ENCODE measurements at places on chromosomes 1 and 21. TPM values are rescaled to one million over a fixed set of nuclear protein-coding genes. Genes with fewer than 3 reads are reported as not detected.

Gene TMCC2
- 5.9 TPM for total RNA-seq

Gene RGS13
- not detected for total RNA-seq

Gene TMEM82
- 33.5 TPM for total RNA-seq

Gene ZSWIM5
- 0.35 TPM for total RNA-seq

Gene OR2W3
- total RNA-seq: 0.24 TPM

Gene IGSF5
- not detected for total RNA-seq

- no peak overlapping the region for H3K27ac ChIP-seq
- no peaks in the 10 kb centered on the region for H3K36me3 ChIP-seq
- H3K4me3 ChIP-seq: no peak overlapping the region
- DNase-seq: no peak
- no peaks in the 10 kb centered on the region for H3K27me3 ChIP-seq
- H3K4me1 ChIP-seq: peaks cover 8% of the 10 kb centered on the region
Measured at GRCh38 chr1:235919127-235919832, 52.6 kb upstream of the LYST start.

GRCh38 chr1:82962658-82963057 is 1036.3 kb downstream of the TTLL7 start:
- no peak overlapping the region for H3K27ac ChIP-seq
- no peak for DNase-seq
- no peak overlapping the region for H3K4me3 ChIP-seq
- no peaks in the 10 kb centered on the region for H3K27me3 ChIP-seq
- no peaks in the 10 kb centered on the region for H3K4me1 ChIP-seq

GRCh38 chr21:16372586-16372985 is 642.8 kb downstream of the USP25 start:
- H3K27me3 ChIP-seq: no peaks in the 10 kb centered on the region
- H3K27ac ChIP-seq: no peak overlapping the region
- no peaks in the 10 kb centered on the region for H3K36me3 ChIP-seq
- no peaks in the 10 kb centered on the region for H3K4me1 ChIP-seq
- DNase-seq: no peak

GRCh38 chr1:164601399-164602100 is 42.6 kb downstream of the PBX1 start:
- H3K27ac ChIP-seq: no peak overlapping the region
- H3K4me3 ChIP-seq: no peak overlapping the region
- no peaks in the 10 kb centered on the region for H3K27me3 ChIP-seq
- no peak for DNase-seq
- no peaks in the 10 kb centered on the region for H3K36me3 ChIP-seq

DNA sequence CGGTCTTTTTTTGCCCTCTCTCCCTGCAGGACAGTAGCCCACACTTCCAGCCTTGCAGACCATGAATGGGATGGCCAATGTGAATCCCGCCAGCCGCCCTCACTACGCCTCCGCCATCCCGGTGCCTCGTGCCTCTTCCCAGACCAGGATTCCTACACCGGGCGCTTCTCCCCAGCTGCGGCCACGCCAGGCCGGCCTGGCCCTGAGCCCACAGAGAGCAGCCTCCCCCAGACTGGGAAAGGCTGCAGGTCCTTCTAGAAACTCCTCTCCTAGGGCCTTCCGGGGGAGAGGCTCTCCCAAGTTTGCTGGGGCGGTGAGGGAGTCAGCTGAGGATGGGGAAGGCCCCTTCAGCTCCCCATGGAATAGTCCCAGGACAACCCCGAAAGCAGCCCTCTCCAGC is 83.9 kb downstream of the NAV1 start:
- no peak overlapping the region for H3K27ac ChIP-seq
- no peaks in the 10 kb centered on the region for H3K36me3 ChIP-seq
- DNase-seq: no peak
- no peaks in the 10 kb centered on the region for H3K4me1 ChIP-seq
- no peak overlapping the region for H3K4me3 ChIP-seq

GRCh38 chr1:180196436-180197003 is 33.5 kb upstream of the LHX4 start:
- no peak for DNase-seq
- no peak overlapping the region for H3K27ac ChIP-seq
- H3K4me3 ChIP-seq: no peak overlapping the region
- no peaks in the 10 kb centered on the region for H3K4me1 ChIP-seq
- no peaks in the 10 kb centered on the region for H3K27me3 ChIP-seq
- no peaks in the 10 kb centered on the region for H3K36me3 ChIP-seq

DNA sequence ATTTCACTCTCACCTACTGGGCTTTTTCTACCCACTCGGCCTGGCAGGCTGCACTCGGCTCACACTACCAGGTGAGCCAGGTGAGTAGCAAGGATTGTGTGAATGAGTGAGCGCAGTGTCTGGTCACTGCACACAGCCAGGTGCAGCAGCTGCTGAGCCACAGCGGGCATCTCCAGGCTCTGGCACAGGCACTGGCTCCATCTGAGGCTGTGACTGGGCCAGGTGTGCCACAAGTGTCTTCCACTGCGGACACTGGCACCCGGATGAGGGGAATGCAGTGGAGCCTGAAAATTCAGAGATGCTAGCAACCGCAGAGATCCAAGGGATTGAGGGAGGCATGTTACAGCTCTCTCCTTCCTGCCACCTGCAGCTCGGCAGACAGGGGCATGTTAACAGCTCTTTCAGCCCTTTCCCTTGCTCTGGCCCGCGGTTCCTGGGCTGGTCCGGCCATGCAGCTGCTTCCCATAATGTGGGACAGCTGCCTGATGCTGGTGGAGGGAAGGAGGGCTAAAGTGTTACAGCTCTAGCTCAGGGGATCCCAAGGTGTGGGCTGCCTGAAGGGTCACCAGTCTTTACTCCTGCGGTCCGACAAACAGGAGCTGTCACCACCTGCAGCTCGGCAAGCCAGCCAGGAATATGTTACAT is 1038.3 kb downstream of the AMY1C start:
- no peak overlapping the region for H3K4me3 ChIP-seq
- no peaks in the 10 kb centered on the region for H3K4me1 ChIP-seq
- no peaks in the 10 kb centered on the region for H3K36me3 ChIP-seq
- no peak for DNase-seq
- H3K27ac ChIP-seq: no peak overlapping the region

GRCh38 chr1:67189953-67190352 is 23.7 kb downstream of the IL23R start:
- no peak overlapping the region for H3K27ac ChIP-seq
- no peak for DNase-seq
- H3K36me3 ChIP-seq: no peaks in the 10 kb centered on the region
- H3K4me1 ChIP-seq: no peaks in the 10 kb centered on the region
- H3K27me3 ChIP-seq: no peaks in the 10 kb centered on the region

- H3K27me3 ChIP-seq: no peaks in the 10 kb centered on the region
- H3K36me3 ChIP-seq: no peaks in the 10 kb centered on the region
- no peak overlapping the region for H3K27ac ChIP-seq
- no peak for DNase-seq
- H3K4me3 ChIP-seq: no peak overlapping the region
Measured at GRCh38 chr1:79117376-79117775, 110.8 kb upstream of the ADGRL4 start.

- H3K4me1 ChIP-seq: no peaks in the 10 kb centered on the region
- no peaks in the 10 kb centered on the region for H3K36me3 ChIP-seq
- H3K27me3 ChIP-seq: no peaks in the 10 kb centered on the region
- no peak overlapping the region for H3K27ac ChIP-seq
- H3K4me3 ChIP-seq: no peak overlapping the region
Measured at GRCh38 chr1:110506541-110506940, 12.4 kb downstream of the KCNA10 start.

GRCh38 chr1:158177700-158178450 is 2.8 kb upstream of the CD1D start:
- peak; percentile 97 for DNase-seq
- H3K27me3 ChIP-seq: no peaks in the 10 kb centered on the region
- H3K36me3 ChIP-seq: no peaks in the 10 kb centered on the region

GRCh38 chr1:202131956-202132821 is 9.5 kb downstream of the GPR37L1 start:
- DNase-seq: no peak
- H3K36me3 ChIP-seq: peaks cover 4% of the 10 kb centered on the region
- no peak overlapping the region for H3K27ac ChIP-seq

DNA sequence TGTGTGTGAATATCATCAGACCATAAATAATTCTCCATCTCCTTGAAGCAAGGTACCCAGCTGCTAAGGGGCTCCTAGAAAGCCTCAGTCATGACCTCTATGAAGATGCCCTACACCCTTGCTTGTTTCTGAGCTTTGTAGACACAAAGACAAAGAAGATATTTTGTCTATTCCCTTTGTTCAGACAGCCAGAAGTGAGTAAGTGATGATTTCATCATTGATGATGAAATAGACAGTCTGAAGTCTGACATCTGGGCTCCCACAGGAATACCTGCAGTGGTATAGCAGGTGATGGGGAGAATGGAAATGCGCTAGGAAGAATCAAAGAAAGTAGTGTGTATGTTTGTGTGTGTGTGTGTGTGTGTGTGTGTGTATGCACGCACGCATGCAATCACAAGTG is 82.2 kb upstream of the DPT start:
- no peak overlapping the region for H3K27ac ChIP-seq
- no peaks in the 10 kb centered on the region for H3K36me3 ChIP-seq
- H3K4me1 ChIP-seq: no peaks in the 10 kb centered on the region
- H3K27me3 ChIP-seq: no peaks in the 10 kb centered on the region
- DNase-seq: no peak

- no peaks in the 10 kb centered on the region for H3K4me1 ChIP-seq
- no peak overlapping the region for H3K4me3 ChIP-seq
- no peak for DNase-seq
- H3K36me3 ChIP-seq: no peaks in the 10 kb centered on the region
- no peak overlapping the region for H3K27ac ChIP-seq
Measured at GRCh38 chr1:21012937-21013336, 163.8 kb downstream of the EIF4G3 start.

Measured in right lobe of liver (tissue), 6 donors.